CD4-positive, alpha-beta T cell treated with Interleukin-1 beta for 1 hour (primary cell): ENCODE measurements at places on chromosomes 5 and 9.

GRCh38 chr9:91817493-91818224 lies 132.4 kb downstream of the ROR2 start:
- DNase-seq, result no peak

GRCh38 chr5:167634432-167634831 lies 657.0 kb upstream of the WWC1 start:
- DNase-seq, result no peak

- no peak for DNase-seq
These were observed 150.3 kb downstream of the PBX3 start for GRCh38 chr9:125897481-125897880.

GRCh38 chr9:3515405-3515804 lies 10.4 kb downstream of the RFX3 start:
- no peak for DNase-seq

- no peak for DNase-seq
These were observed 100.9 kb downstream of the PIK3R1 start for GRCh38 chr5:68316469-68316868.

DNA sequence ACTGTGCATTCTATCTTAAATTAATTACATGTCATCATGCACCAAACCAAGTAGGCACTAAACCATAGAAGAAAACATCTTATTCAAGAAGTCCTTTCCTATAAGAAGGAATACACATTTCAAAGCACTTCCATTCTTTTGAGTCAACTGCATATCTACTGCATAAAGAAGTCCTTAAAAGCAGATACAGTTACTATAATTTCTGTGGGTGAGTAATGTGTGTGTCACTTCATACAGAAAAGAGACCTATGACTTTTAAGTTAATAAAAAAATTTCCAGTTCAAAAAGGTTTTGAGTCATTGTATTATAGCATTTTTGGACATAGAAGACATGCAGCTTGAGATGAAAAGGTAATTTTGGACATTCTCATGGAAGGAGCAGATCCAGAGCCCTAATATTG lies 125.0 kb downstream of the DTWD2 start:
- DNase-seq, result no peak

DNA sequence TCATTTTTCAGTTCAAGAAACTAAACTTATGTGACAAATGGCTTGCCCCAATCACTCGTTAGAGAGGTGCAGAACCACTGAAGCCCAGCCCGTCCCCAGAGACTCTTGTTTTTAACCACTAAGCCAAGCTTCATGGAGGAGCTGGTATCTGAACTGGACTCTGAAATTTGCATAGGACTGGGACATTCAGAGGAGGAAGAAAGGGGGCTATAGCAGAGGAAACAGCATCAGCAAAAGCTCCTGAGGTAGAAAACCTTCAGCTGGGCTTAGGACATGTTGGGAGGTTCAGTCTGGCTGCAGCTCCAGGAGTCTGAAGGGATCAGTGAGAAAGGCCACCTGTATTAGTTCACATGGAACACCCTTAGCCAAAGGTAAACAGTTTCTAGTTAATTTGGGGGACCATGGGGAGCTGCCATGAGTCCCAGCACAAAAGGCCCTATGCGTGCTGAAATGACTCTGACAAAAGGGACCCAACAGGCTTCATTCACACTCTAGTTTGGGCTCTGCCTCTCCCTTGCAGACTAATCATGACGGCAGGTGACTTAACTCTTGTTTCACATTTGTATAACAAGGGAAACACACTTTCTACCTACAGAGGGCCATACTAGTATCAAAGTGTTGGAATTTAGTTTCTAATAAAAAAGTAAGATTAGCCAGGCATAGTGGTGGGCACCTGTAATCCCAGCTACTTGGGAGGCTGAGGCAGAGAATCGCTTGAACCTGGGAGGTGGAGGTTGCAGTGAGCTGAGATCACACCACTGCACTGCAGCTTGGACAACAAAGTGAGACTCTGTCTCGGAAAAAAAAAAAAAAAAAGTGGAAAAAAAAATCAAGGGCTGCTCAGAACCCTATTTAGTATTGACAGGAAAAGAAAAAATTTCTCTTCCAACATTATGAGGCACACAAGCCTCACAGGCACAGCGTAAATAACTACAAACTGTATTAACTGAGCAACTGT lies 10.2 kb downstream of the FBXO10 start:
- no peak for DNase-seq
